Stimulated activated CD4-positive, alpha-beta T cell treated with anti-CD3 and anti-CD28 coated beads, Interleukin-1b, Interleukin-23, amount 100 ng/mL, for 4 hours (primary cell): ENCODE measurements at places on chromosomes 3 and 15.

DNA sequence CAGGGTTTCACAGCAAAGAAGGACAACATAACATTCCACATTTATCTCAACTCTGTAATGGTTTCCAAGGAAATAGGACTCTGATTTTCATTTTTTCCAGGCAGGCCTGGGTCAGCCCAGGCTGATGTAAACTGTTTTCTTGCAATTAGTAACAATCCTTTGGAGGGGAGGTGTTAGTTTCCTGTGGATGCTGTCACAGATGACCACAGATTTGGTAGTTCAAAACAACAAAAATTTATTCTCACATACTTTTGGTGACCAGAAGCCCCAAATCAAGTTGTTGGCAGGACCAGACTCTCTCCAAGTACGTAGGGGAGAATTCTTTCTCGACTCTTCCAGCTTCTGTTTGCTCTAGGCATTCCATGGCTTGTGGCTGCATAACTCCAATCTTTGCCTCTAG lies 88.0 kb downstream of the EDEM1 start:
- no peak for DNase-seq

GRCh38 chr15:23645371-23646164 lies 2.1 kb downstream of the MAGEL2 start:
- no peak for DNase-seq

DNA sequence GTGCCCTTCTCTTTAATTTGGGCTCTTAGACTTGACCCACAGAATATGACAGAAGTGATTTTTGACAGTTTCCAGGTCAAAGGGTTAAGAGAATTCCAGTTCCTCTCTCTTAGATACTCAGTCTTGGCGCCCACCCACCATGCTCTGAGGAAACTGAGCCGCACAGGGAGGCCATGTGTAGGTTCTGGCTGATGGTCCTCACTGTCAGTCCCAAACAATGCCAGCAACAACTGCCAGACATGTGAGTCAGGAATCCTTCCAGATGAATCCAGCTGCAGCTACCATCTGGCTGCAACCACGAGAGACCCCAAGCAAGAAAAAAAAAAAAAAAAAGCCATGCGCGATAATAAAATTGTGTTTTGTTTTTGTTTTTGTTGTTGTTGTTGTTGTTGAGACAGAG lies 326.6 kb downstream of the MAGI1 start:
- DNase-seq: no peak

- no peak for DNase-seq
Observed at GRCh38 chr3:169539856-169540255, 123.7 kb downstream of the MECOM start.

- DNase-seq: no peak
Observed at GRCh38 chr15:23763021-23763420, 75.9 kb upstream of the NDN start.

GRCh38 chr15:25787855-25788520 lies 75.1 kb downstream of the ATP10A start:
- DNase-seq: no peak

DNA sequence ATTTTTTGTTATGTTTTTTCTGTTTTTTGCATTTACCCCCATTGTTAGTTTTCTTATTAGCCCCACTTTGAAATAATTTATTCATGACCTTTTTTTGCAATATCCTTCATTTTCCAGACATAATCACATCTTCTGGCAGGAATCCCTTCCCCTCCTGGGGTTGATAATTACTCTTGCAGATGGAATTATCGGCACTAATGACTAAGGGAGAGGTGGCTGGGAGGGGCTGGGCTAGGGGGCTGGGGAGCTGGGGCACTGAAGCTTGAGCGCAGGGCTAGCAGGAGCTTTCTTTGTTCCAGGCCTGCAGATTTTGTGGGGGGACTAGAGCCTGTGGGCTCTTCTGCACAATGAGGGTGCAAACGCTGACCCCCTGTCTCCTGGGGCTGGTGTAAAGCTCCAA lies 77.8 kb downstream of the RAB11A start:
- DNase-seq: no peak

DNA sequence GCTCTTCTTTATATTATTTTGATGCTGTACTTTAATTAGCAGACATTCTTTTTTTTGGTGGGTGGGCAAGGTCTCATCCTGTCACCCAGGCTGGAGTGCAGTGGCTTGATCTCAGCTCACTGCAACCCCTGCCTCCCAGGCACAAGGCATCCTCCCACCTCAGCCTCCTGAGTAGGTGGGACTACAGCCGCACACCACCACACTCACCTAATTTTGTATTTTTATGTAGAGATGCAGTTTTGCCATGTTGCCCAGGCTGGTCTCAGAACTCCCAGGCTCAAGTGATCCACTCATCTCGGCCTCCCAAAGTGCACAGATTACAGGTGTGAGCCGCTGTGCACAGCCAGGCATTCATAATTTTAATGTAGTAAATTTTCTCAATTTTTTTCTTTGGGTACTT lies 608.1 kb downstream of the ZNF385D start:
- no peak for DNase-seq

GRCh38 chr15:64014995-64015394 lies 31.3 kb downstream of the DAPK2 start:
- no peak for DNase-seq

DNA sequence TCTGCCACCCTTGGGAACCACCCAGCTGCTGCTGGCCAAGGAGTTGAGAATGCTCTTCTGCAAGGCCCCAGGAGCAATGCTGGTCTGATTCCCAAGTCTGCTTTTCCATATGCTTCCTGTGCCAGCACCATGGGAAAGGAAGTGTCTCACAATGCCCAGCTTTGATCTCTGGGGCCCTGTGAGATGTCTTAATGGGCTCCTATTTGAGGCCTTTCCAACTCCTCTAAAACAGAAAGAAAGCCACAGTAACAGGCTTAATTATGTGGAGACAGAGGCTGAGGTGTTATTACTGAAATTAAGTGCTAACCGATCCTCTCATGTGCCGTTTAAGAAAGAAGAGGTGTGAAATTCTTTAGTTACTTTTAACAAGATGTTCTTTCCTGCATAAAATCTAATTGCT lies 4.5 kb downstream of the EOGT start:
- no peak for DNase-seq

GRCh38 chr3:54964081-54964480 lies 36.2 kb upstream of the LRTM1 start:
- no peak for DNase-seq

- no peak for DNase-seq
Observed at GRCh38 chr3:156218353-156218744, 98.0 kb downstream of the KCNAB1 start.

DNA sequence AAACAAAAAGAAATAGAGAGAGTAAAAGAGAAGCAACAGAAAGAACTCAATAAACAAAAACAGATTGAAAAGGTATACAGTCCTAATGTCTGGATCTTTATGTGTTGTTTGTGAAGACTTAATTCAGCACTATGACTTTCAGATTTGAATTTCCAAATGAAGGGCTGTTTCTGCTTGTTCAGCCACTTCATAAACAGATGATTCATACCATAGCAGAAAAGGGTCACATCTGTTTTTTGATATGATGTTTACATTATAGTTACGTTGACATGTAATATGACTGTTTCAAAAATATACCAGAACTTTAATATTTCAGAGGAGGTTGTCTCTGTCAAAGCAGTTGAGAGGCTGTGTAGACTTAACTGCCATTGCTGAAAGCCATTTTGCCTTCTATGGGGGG lies 24.1 kb downstream of the ASB14 start:
- DNase-seq: no peak

- DNase-seq: no peak
Observed at GRCh38 chr15:59473226-59473625, 35.2 kb downstream of the FAM81A start.

- DNase-seq: no peak
Observed at GRCh38 chr3:32395496-32395895, 3.8 kb downstream of the CMTM7 start.

DNA sequence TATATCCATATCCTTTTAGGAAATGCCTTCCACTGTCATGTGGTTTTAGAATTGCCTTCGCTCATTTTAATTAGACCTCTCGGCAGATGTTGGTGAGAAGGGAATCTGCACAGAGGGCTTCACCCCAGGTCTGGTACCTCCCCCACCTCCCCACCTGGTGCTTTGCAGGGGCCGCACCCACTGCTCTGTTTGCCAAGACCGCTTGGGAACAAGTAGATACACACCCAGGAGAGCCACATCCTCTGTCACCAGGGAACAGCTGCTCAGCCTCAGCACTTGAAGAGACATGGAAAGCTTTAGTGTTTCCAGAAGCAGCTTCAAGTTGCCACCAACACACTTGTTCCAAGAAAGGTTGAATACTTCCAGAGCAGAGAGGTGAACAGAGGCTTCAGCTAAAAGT lies 21.8 kb downstream of the LRRC31 start:
- no peak for DNase-seq

GRCh38 chr3:171313702-171314101 lies 146.5 kb downstream of the TNIK start:
- DNase-seq: no peak

GRCh38 chr3:170502297-170502696 lies 83.6 kb downstream of the SLC7A14 start:
- no peak for DNase-seq

- peak; percentile 61 for DNase-seq
Observed at GRCh38 chr3:14508966-14509795, 31.0 kb downstream of the GRIP2 start.

DNA sequence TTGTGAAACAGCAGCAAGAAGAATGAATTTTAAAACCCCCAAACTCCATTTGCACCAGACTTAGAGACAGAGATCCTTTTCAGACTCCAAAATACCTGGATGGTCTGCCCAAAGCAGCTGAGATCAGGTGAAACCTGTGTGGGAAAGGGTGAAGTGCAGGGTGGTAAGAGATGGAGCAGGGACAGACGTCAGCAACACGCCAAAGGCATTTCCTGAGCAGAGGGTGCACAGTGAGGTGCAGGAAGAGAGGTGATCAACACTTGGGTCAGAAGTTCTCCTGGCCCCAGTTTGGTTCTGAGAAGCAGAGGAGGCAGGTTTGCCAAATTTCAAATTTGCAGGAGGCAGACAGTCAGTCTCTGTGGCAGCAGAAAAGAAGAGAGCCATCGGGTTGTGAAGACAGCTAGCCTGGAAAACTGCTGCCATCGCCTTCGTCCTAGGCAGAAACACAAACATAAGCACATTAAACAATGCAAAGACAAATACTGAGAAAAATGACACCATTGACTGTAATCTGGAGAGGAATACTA lies 9.8 kb downstream of the CCR4 start:
- DNase-seq: no peak

DNA sequence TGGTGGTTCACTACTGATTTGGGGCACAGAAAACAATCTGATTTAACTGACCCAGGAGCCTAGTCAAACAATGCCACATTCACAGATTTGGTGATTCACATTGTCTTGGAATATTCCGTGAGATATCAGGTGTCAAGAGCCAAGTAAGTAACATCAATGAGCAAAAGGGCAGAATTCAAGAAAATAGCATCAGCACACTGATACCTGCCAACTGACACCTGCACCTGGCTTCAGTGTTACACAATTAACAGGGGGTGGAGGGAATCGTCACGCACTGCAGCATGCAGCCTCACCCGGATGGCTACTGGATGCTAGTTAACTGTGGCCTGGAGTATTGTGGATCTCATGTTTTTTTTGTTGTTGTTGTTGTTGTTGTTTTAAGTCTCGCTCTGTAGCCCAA lies 17.6 kb downstream of the CCNL1 start:
- DNase-seq: no peak

GRCh38 chr15:69679623-69680228 lies 227.1 kb downstream of the RPLP1 start:
- DNase-seq: peak; percentile 9

- no peak for DNase-seq
Observed at GRCh38 chr3:124964387-124964786, 29.8 kb upstream of the MUC13 start.

- DNase-seq: no peak
Observed at GRCh38 chr3:149511040-149511626, 36.6 kb downstream of the TM4SF4 start.

DNA sequence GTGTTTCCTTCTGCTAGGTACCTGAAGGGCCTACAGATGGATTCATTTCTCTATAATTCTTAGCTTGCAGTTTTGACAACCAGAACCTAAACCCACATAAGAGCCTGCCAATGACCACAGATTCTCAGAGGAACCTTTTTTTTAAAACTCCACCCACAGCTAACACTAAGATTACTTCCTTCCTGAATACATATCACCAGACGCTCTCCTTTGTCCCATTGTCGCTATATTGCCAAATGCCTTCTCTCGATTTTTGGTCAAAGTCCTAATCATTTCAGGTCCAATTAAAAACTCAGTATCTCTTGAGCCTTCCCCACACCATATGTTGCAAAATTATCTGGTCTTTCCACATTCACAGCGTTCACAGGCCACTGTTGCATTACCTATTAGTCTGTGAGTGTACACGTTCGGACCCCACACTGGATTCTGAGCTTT lies 12.4 kb downstream of the ZNF710 start:
- no peak for DNase-seq

DNA sequence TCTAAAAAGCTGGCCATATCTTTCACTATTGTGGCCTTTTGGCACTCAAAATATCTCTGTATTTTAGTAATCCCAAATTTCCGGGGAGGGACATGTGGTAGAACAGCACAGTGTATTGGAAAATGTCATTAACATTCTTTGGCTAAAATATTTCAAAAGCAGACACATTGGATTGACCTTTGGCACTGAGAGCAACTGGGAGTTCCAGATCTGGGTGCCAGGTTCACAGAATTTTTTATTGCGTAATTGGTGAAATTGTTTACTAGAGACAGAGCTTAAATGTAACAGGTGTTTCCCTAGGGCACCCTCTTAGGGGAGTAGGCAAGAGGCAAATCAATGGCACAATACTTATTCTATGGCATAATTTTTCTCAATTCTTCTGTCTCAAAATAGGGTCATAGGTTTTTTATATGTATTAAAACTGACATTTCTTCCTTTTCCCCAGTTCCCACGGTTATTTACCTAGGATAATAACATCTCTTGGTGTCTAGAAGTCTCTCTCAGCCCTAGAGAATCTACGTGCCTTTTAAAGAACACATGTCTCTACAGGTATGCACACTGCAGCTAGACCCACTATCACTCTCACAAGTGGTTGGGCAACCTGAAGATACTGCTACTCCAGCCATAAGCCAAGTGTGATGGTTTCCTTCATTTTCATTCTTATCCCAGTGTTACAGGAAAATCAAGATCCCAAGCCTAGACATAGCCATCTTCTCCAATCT lies 10.6 kb downstream of the RBMS3 start:
- DNase-seq: no peak

DNA sequence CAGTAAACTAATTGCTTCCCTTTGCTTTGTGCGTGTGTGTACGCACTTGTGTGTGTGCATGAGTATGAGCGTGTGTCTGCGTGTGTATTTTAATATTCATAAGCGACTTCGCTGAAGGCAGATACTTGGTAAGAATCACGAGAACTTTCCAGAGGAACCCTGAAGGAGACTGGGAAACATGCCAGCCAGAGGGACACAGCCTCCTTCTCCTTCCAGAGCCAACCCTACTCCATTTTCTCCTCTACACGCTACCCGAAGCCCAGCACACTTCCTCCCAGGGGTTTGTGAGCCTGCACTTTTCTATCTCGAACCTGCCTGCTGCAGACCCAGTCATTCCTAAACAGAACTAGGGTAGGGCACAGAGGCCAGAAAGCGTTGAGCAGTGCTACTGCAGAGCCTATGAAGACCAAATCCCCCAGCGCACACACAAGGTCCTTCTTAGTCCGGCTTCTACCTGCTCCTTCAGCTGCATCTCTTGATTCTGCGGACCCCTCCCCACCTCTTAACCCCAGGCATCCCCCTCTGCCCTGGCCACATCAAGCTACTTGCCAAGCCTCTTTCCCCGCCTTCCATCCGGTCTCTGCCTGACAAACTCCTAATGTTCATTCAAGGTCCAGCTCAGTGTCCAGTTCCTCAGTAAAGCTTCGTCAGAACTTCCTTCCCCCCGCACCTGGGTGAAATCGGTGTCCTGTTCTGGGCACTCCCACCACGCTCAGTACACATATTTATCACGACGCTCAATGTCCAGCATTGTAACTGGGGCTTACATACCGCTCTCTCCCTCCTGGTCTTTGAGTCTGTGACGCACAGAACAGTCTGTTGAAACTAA lies 191.8 kb downstream of the FAM43A start:
- DNase-seq: no peak
